ENCODE measurements at places on chromosomes 6 and 20.

GRCh38 chr6:27111743-27112142 lies 135.8 kb upstream of the PRSS16 start:
- no peak for DNase-seq

GRCh38 chr6:116447052-116447451 lies 14.1 kb upstream of the CALHM6 start:
- DNase-seq = no peak

GRCh38 chr6:34284563-34285447 lies 36.0 kb upstream of the SMIM29 start:
- DNase-seq = peak; percentile 13

- DNase-seq = no peak
These were observed 49.5 kb upstream of the PCSK2 start for GRCh38 chr20:17177341-17177740.

DNA sequence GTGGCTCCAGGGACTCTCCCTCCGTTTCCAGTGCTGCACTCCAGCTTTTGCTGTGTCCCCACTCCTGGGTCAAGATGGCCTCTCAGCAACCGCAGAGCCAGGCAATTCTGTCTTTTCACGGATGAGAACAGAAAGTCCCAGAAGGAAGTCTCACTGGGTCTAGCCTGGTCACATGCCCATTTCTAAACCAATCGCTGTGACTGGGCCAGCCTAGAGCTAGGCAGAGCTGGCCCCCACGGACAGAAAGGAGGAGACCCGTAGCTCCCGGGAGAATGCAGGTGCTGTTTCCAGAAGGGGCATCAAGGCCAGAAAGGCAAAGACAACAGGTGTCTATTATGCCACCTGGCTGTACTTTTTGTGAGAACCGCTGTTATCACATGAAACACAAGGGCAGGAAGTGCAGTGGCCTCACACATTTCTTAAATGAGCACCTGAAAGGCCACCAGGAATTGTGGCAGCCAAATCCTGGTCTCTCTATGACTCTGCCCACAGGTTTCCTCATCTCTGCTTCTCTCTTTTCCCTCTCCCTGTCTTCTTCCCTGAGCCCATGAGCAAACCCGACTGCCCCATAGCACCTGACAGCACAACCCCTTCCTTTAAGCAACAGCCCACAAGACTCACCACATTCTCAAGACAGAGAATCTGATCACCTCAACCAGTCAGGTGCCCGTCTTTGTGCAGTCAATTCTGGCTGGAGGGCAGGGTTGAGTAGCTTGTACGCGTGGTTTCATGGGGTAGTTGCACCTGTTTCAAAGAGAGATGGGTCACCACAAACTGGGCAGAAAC lies 37.1 kb upstream of the B4GALT5 start:
- DNase-seq = peak; percentile 11

DNA sequence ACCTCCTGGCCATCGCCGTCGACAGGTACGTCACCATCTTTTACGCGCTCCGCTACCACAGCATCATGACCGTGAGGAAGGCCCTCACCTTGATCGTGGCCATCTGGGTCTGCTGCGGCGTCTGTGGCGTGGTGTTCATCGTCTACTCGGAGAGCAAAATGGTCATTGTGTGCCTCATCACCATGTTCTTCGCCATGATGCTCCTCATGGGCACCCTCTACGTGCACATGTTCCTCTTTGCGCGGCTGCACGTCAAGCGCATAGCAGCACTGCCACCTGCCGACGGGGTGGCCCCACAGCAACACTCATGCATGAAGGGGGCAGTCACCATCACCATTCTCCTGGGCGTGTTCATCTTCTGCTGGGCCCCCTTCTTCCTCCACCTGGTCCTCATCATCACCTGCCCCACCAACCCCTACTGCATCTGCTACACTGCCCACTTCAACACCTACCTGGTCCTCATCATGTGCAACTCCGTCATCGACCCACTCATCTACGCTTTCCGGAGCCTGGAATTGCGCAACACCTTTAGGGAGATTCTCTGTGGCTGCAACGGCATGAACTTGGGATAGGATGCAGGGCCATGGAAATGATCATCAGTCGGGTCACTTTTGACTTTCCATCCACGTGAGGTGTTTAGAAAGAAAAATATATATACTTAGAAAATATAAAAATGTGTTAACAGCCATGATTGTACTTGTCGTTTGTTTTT lies 868 bp downstream of the MC3R start:
- DNase-seq = no peak

GRCh38 chr6:90068264-90068663 lies 174.0 kb downstream of the GJA10 start:
- no peak for DNase-seq

- no peak for DNase-seq
These were observed 119.0 kb upstream of the RPS6KA2 start for GRCh38 chr6:166745801-166746668.

- DNase-seq = no peak
These were observed 47.0 kb downstream of the HUS1B start for GRCh38 chr6:609905-610304.

DNA sequence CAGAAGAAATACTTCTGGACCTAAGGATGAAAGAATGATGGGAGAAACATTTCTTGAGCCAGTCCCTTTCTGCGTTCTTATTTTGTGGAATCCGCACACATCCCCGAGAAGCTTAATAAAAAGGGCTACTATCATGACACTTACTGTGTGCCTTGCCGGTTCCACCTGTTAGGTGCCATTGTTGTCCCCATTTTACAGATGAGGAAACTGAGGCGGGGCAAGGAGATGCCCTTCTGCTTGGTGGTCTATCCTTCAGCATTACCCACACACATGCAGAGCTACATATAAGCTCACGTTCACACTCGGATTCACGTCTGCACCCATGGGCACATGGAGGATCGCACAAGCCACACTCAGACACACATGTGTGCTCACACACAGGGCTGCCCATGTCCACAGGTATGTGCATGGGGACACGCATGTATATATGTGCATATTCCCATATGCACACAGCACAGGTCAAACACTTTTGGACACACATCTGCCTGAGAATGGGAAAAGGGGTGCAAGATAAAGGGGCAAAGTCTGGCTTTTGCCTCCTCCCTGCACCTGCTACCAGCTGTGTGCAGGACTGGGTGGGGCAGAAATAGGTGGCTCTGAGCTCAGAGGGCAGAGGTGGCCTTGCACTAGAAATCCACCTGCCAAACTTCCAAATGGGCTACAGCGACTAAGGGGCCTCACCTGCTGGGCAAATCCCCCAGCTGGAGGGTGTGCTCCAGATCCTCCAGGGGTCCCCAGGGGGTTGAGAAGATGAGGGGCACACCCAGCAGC lies 30.5 kb upstream of the ADA start:
- no peak for DNase-seq

DNA sequence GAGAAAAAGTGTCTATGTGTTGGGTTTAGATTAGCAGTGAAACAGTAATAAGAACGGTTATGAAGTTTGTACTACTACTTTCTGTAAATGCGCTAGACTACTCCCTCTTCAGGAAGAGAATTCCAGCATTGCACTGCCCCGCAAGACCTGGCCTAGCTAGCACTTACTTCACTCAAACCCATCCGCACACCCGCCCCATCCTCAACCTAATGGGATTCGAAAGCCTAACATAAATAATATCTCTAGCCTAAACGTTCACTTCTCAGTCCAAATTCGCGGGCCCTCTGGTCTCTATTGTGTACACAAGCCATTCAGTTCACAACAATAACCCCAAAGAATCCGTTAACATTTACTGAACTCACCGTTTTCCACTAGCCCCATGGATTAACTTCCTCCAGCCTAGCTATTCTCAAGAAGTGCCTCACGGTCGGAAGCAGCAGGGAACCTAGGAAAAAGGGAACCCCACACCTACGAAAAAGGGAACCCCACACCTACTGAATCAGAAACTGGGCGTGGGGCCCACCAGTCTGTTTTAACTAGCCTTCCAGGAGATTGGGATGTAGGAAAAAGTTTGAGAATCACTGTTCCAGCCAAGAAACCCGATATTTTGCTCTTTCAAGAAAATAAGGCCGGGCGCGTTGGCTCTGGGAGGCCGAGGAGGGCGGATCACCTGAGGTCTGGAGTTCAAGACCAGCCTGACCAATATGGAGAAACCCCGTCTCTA lies 45.4 kb upstream of the BTN3A2 start:
- DNase-seq = no peak

DNA sequence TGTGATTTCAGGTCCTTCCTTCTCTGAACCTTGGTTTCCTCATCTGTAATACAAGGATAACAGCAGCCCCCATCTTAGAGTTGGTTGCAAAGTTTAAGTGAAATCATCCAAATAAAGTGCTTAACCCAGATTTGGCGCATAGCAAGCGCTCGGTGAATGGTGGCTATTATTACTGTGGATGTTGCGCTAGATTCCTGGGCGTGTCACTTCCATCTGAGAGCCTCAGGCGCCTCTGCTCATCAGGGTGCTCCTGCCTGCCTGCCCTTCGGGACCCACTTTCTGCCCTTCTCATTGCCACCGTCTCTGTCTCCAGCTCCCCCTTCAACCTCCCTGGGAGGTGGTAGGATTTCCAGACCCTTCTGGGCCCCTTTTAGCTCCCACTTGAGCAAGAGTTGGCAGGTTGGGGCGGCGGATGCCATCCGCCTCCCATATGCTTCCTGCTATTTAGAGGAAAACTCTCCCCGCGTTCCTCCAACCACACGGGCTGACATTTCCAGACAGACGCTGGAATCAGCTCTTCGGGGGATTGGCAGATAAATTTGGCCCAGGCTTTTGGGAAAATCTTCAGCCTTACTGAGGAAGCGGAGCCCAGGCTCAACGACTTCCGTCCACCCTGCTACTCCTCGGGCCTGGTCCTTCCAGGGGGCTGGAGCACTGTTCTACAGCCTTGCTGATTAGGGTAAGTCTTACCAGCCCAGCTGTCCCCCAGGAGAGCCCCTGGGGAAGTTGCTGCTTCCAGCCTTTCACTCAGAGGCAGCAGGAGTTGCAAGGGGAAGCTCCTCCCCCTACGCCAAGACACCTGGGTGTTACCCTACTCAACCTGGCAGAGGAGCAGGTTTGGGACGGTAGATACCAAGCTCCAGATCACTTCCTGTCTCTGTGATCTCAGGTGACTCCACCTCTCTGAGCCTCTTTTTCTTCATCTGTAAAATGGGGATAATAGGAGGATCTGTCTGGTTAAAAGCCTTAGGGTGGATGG lies 71.5 kb downstream of the DLGAP4 start:
- no peak for DNase-seq

DNA sequence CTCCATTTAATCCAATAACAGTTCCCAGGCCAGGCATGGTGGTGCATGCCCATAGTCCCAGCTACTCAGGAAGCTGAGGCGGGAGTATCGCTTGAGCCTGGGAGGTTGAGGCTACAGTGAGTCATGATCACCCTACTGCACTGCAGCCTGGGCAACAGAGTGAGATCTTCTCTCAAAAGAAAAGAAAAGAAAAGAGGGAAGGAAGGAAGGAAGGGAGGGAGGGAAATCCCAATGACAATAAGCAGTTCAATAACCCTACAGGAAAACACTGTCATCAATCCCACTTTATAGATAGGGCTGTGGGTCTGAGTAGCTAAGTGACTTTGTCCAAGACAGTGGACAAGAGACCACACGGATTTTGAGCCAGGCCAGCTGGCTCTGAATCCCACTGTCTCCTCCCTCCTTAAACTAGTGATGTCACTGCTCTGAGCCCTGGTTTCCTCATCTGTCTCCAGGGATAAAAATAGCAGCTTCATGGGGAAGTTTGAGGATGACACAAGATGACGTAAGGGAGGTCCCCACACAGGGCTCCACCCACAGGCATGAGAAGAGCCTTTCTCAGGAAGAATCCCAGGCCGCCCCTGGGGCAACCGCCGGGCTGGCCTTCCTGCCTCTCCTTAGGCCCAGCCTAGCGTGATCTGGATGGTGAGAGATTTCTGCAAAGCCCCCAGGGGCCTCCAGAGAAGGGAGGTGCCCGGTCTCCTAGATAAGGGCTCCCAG lies 7.2 kb upstream of the TRIB3 start:
- DNase-seq = no peak

DNA sequence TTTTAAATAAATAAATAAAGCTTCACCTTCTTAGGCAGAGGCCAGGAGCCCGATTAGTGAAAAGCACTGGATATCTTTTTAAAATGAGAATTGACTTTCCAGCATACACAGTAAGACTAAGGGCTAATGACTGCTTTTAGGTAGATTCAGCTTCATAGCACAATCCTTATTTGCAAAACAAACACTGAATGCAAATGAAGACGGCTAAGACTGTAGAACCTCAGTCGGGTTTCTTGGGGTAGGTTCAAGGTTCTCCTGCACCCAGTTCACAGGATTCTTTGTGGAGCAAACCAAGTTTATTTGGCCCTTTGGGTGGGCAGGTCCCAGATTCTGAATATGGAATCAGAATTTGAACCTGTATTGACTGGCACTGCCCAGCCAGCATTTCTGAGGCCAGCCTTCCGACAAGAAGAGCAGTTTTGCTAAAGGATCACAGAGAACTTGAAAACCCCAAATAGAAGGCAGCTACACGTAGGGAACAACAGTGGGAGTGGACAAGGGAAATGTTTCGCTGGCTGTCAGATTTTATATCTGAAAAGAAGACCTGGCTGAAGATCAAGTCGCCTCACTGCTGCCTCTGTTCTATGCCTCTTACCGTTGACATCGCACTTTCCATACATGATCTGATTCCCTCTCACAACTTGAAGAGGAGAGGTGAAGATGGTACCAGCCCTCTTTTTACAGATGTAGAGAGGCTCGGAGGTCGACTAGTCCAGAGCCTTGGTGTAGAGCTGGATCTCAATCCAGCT lies 8.2 kb downstream of the TRERF1 start:
- no peak for DNase-seq

DNA sequence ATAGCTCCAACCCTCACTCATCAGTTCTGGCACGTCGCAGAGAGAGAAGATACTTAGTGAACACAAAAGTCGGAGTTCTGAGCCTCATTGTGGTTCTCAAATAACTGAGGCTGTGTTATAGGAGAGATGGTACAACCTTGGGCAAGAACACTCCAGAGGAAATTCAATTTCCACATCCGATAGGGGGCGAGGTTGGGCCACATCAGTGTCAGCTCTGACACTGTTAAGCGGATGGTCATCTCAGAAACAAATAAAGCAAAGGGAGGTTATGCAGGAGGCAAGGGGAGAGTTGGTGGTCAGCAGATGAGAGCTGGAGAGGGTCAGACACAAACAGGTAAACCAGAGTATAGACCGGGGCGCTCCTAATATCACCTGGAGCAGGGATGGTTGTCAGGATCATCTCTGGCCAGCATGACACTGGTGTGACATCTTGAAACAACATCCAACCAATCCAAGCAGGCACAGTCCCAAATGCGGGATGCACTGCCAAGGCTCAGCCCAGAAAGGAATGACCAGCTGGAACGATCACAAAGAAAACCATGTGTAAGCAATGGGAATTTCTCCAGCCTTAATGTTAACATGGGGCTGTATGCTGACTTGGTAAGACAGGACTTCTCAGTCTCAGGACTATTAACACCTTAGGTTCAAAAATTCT lies 331.8 kb downstream of the HACE1 start:
- no peak for DNase-seq

GRCh38 chr20:35871259-35871771 lies 83.0 kb downstream of the SCAND1 start:
- no peak for DNase-seq

DNA sequence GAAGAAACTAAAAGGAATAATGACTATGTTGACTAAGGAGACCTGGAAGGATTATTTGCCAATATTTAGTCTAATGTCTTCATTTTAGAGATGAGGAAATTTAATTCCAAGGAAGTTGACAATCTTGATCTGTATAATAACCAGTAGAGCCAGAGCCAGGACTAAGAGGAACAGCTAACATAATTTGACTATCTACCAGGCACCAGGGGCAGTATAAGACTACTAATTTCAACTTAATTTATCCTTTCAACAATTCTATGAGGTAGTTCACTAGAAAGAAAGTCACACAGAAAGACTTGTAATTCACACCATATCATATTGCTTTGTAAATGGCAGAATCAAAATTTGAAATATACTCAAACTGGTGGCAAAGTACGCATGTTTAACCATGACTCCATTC lies 273.0 kb upstream of the STXBP5 start:
- DNase-seq = no peak

Measured in CD4-positive, alpha-beta T cell treated with Interleukin-21 for 1 hour (primary cell).